ENCODE measurements at places on chromosomes 3 and 15.

GRCh38 chr3:187242900-187243299 is 45.6 kb downstream of the RTP1 start:
- DNase-seq: no peak

GRCh38 chr3:73401616-73402279 is 223.0 kb downstream of the PDZRN3 start:
- no peak for DNase-seq

DNA sequence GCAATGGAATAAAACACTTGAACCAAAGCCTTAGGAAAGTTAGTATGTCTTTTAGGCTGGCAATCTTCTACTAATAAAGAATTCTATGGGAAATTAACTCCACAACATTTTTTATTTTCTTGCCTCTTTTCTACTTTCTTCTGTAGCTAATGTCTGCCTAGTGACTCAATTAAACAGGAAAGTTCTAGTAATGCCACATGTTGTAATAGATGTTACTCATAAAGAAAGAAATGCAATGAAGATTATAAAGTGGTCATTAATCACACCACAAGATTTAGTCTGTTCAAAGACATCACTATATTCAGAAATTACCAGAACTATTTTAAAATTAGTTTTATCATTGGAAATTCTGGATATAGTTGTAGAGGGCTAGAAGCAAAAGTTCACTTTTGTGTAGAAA is 329.7 kb downstream of the SI start:
- no peak for DNase-seq

- DNase-seq: peak; percentile 21
Observed at GRCh38 chr3:149879872-149880271, 66.9 kb downstream of the RNF13 start.

GRCh38 chr3:197253238-197253947 is 45.0 kb downstream of the DLG1 start:
- DNase-seq: no peak

DNA sequence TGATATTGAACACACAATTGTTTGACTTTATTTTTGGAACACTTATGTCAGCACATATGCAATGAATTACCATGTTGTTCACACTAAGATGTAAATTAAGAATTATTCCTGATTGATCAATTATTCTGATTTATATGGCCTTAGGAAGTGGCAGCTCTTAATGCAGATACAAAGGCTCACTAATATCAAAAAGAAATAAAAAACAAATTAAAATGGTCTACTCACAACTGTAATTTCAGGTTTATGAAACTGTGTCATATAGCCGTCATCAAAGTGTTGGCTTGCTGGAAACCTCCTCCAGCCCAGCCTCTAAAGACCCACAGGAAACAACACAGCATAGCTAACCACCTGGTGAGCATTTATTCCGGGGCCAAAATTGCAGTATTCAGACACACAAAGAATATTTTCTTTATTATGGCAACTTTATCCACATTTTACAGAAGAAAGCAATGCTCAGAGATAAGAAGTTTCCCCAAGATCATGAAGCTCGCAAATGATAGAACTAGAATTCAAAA is 33.4 kb downstream of the PDZRN3 start:
- DNase-seq: no peak

- DNase-seq: no peak
Observed at GRCh38 chr15:65484876-65485275, 32.6 kb downstream of the DPP8 start.

DNA sequence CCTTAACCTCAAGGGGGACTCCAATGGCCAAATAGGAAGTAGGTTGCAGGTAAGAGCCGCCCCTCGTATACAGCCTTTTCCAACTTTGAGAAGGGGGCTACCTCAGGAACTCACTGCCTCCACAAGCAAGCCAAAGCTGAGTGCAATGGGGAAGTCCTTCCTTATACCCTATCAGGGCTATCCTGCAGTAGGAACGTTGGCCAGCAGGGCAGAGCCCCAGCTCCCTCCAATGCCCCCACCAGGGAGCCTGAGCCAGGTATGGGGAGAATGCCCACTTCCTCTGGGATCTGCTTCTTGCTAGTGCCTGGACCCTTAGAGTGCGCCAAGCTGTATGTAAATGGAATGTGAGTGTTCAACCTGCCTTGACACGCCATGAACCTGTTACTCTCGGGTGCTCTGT is 16.3 kb downstream of the CACNA2D2 start:
- no peak for DNase-seq

DNA sequence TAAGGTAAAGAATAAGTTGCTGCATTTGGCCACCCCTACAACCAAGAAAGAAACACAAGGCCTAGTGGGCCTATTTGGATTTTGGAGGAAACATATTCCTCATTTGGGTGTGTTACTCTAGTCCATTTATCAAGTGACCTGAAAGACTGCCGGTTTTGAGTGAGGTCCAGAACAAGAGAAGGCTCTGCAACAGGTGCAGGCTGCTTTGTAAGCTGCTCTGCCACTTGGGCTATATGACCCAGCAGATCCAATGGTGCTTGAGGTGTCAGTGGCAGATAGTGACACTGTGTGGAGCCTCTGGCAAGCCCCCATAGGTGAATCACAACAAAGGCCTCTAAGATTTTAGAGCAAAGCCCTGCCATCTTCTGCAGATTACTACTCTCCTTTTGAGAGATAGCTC is 491.3 kb downstream of the TAFA4 start:
- no peak for DNase-seq

DNA sequence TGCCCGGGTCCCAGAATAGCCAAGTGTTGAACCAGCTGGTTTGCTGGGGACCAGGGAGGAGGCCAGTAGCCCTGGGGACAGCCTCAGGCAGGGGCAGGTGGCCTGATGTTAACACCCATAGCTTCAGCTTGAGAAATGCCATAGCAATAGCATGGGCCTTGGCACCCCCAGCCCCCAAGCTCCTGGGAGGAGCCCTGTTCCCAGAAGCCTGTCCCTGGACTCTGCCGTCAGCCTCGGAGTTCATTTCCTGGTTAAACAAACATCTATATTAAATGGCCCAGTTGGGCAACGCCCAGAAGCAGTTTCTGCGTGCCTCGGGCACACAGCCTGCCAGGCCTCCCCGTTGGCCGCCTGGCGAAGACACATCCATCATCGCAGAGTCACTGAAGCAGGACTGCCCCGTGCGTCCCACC is 58.2 kb downstream of the FGD5 start:
- no peak for DNase-seq

- no peak for DNase-seq
Observed at GRCh38 chr3:194294199-194294894, 56.8 kb downstream of the CPN2 start.

DNA sequence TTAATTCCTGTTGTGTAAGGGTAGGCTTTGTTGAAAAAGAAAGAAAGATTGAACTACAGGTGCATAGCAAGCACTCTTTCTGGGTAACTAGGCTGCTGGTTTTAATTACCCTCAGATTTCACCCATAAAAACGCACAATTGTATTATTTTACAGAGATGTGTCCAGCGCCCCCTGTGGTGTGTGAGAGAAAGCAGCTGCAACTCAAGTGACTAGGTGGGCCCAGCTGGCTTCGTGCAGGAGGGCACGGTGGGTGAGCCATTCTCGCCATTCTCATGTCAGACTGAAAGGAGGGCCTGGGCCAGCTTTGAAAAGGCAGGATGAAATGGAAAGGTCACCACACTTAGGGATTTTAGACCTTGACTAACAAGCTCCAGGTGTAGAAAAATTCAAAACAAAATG is 122.6 kb downstream of the LRIG1 start:
- DNase-seq: peak; percentile 56

DNA sequence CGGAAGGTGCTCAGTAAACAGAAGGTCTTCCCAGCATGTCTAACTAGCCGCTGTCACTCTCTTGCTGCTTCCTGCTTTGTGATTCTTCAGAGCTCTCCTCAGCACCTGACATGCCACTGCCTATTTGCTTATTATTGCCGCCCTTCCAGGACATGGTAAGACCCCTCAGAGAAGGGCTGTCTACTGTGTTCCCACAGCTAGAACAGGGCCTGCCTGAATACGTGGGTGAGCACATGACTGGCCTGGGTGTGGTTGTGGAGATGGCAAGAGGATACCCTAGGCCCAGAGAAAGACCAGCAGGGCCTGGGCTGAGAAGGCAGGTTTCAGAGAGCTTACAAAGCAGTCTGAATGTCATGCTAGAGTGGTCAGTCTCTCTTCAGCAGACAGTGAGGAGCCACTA is 2.4 kb upstream of the EPHB1 start:
- no peak for DNase-seq

DNA sequence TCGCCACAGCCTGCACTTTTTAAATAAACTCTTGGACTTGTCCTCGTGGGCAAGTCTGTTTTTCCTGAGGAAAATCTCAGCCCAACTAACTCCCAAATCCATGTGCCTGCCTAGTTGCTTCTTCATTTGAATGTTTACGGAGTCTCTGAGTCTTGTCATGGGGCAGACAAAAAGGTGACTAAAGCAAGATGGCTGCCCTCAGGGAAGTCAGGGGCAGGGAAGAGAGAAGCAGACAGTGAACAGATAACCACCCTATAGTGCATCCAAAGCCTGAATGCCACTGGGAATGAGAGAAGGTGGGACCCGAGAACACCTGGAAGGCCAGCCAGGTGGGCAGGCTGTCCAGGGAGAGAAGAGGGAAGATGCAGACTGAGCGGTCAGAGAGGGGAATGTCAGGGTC is 21.4 kb downstream of the CCDC12 start:
- DNase-seq: no peak

DNA sequence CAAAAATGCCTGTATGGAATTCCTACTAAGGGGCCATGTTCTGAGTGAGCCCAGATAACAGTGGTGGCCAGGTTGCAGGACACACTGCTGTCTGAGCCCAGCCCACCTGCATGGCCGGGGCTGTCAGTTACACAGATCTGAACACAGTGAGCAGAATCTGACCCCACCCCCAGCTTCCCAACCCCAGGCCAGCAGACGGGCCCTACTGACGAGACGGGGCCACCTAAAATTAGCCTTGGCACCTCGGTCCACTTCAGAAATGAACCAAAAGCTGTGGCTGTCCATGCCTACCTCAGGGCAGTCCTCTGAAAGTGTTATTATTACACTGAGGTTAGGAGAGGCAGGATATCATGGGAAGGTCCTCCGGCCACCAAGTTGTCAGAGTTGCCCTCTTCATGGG is 51.8 kb downstream of the LMCD1 start:
- no peak for DNase-seq

DNA sequence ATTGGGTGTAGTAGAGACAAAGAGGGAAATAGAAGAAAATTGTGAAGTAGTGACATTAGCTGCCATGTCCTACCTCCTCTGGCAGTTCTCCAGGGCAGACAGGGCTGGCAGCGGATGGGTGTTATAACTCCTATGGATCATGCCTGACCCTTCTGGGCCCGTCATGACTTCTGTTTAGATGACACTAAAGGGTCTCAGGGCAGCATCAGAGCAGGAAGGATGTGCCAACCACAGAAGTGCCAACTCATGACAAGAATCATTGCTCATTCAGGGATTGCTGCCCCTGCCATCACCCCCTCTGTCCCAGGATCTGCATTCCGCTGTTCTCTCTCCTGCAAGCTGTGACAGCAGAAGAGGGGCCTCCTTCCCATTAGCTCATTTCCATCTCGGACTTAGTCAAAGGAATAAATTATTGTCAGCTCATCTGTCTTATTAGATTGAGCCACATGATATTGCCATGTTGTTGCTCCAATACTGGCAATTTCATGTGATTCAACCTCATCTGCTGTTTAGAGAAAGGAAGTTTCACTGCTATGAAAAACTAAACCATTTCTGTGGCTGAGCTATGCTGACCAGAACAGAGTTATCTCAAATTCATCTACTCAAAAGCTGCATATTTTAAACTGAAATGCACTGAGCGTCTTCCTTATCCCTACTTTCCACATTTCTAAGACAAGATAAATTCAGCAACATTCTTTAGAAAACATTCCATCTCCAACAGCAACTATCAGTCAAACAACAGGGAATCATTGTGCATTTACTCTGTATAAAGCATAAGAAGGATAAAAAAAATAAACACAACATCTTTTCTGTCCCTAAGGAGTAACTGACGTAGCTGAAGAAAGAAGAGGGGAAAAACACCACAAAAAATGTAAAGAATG is 271.6 kb downstream of the FHIT start:
- no peak for DNase-seq

DNA sequence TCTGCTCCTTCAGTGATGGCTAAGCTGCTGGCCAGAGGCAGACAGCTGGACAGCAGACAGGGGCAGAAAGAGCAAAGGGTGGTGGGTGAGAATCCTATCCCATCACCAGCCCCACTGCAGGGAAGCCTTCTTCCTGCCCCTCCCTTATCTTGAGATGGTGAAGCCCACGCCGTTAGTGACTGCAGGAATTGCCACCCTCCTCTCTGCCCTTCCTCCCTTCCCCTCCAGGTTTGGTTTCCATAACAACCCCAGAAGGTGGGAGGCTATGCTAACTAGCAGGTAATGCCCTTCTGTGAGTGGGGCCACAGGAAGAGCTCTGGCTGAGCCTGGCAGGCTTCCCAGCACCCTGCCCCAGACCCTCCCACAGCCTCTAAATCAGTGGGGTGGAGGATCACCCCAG is 32.8 kb downstream of the SCN5A start:
- DNase-seq: no peak

DNA sequence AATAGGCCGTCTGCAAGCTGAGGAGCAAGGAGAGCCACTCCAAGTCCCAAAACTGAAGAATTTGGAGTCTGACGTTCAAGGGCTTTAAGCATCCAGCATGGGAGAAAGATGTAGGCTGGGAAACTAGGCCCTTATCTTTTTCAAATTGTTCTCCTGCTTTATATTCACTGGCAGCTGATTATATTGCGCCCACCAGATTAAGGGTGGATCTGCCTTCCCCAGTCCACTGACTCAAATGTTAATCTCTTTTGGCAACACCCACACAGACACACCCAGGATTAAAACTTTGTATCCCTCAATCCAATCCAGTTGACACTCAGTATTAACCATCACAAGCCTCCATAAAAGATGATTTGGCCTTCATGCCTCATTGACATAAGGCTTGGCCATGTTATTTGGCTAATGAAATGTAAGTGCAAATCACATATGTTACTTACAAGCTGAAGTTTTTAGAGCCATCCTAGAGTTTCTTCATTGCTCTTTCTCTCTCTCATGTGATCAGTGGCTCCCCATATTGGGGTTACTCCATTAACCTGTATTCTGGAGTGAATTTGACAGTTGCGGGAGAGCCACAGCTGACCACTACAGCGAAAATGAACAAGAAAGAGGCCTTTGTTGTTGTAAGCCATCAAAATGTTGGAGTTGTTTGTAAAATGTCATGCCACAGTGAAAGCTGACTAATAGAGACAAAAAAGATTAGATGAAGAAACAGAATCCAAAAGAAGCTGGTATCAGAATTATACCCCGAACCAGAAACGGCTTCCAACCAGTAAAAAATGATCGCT is 61.7 kb downstream of the GBE1 start:
- DNase-seq: no peak

DNA sequence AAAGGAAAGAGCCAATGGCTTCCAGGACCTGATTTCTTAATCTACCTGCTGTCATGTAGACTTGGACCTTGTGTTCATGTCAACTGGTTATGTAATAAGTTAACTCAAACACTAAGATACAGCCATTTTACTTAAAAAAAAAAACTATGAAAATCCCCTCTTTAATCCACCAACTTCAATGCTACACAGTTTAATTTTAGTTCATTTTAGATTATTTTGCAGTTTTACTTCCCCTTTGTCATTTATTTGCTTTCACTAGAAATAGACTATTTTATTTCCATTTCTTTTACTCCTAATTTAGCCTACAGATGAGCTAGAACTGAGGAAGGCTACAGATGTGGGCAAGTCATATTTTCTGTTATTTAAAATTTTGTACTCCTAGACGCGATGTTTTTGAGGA is 10.7 kb upstream of the DNAJC13 start:
- no peak for DNase-seq

- no peak for DNase-seq
Observed at GRCh38 chr3:78844307-78844706, 923.5 kb downstream of the ROBO1 start.

GRCh38 chr15:78573416-78573815 is 8.1 kb downstream of the CHRNA5 start:
- no peak for DNase-seq

Measured in CD4-positive, alpha-beta T cell treated with Interleukin-4 for 1 hour (primary cell).